Neural crest cell (in vitro differentiated cells): ENCODE measurements at places on chromosomes 2 and 18. TPM values are rescaled to one million over a fixed set of nuclear protein-coding genes. Genes with fewer than 3 reads are reported as not detected.

DNA sequence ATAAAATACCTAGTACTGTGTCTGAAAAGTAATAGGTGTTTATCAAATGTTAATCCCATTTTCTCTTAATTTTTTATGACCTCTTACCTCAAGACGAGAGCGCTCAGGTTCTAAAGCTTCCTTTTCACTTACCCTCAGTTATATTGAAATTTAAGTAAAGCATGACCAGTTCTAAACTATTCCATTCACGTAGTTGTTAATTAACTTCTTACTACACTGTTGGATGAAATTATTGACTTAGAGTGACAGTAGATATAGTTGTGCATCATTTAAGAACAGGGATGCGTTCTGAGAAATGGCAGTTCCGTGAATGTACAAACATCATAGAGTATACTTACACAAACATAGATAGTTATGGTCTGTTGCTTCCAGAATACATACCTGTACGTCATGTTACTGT lies 20.1 kb upstream of the HTR2B start:
- no peak for DNase-seq

DNA sequence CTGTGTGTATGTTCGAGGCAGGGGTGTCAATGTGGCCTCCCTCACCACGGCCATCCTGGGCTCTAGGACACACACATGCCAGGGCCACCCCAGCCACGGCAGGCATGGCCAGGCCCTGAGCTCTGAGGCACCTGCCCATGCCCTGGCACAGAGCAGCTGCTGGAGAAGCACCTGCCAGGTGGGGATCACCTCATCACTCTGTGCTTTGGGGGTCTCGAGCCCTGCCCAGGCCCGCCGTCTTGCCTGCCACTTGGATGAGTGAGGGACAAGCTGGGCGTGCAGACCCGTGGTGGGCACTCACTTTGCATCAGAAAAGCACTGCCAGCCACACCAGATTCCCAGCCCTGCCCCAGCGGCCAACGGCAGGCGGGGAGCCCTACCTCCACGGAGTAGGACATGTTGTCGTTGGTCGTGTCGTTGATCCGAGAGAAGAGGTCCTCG lies 33.1 kb downstream of the KIF1A start:
- DNase-seq: no peak

DNA sequence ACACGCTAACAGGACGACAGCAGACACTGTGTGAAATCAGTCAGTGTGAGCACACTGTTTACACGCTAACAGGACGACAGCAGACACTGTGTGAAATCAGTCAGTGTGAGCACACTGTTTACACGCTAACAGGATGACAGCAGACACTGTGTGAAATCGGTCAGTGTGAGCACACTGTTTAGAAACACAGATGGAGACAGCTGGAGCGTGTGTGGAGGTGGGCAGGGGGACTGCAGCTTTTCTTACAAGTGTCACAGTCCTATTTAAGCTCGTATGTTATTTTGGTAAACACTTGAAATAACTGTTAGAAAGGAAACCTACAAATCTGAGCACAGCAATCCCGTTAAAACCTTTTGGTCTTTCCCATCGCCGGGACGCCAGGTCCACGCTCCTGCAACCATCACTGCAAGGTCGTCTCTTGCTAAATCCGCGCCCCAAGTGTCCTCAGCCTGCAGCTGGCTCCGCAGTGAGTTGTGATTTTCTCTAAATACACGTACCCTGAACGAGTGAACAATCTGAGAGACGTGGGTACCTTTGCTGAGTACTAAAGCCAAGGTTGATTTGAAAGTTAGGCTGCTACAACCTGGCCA lies 58.9 kb upstream of the CTDP1 start:
- no peak for DNase-seq

DNA sequence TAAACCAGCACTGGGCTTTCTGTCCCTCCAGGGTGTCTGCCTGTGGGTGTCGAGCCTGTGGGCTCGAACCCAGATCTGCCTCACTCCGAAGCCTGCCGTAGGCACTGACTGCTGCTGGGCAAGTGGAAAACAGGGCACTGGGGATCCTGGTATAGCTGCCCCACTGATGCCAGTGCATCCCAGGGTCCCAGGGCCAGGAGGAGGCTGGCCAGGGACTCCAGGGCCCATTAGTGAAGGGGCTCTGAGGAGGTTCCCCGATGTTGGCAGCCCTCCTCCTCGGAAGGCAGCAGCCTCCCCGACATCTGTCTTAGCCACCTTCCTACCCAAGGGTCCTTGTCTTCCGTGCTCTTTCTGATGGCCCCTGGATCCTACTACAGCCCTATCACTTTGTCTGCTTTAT lies 96.1 kb downstream of the RTN4 start:
- no peak for DNase-seq

DNA sequence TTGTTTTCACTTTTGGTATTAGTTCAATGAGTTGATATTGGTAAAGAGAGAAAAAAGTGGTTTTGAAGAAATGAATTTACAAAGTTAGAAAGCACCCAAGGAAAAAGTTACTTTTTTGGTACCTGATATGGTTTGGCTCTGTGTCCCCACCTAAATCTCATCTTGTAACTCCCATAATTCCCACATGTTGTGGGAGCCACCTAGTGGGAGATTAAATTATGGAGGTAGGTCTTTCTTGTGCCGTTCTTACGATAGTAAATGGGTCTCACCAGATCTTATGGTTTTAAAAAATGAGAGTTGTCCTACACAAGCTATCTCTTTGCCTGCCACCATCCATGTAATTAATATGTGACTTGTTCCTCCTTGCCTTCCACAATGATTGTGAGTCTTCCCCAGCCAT lies 965.6 kb upstream of the NRXN1 start:
- no peak for DNase-seq

- no peak for DNase-seq
These were observed 12.7 kb downstream of the FAM110C start for GRCh38 chr2:33620-34019.

DNA sequence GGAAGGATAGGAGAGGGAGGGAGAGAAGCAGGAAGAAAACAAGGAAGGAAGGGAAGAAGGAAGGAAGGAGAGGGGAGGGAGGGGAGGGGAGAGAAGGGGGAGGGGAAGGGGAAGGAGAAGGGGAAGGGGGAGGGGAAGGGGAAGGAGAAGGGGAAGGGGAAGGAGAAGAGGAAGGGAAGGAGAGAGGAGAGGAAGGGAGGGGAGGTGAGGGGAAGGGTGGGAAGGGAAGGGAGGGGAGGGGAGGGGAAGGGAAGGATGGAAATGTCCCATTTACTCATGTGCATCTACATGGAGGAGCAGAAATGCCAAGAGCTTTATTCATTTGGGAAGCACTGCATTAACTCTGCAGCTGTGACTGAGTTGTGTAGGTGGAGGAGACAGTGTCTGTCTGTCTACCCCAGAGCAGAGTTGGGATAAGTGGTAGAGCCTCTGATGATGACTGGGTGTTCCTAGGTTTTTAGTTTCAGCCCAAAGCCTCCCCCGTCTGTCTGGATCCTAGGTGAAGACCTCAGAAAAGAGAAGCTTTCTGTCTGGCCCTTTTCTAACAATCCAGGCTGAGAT lies 131.3 kb downstream of the COL6A3 start:
- no peak for DNase-seq

- DNase-seq: no peak
These were observed 7.7 kb downstream of the CCL20 start for GRCh38 chr2:227821043-227821942.

DNA sequence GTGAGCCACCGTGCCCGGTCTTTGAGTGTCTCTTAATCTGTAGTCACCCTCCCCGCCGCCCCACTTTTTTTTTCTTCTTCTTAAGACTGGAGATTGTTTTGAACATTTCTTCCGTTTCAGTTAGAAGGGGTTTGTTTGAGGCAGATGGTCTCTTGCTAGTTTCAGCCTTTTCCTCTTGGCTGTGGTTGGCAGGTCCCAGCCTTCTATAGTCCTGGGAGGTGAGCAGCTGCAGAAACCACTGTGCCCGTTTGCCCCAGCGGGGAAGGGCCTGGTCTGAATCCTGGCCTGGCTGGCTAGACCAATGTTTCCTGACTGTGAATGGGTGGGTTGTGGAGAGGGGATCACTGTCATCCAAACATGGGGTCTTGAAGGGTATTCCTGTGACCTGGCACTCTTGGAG lies 30.1 kb upstream of the MCFD2 start:
- no peak for DNase-seq

GRCh38 chr2:21676676-21677075 lies 552.9 kb downstream of the TDRD15 start:
- no peak for DNase-seq

GRCh38 chr2:231452799-231453508 lies 11.3 kb downstream of the NCL start:
- no peak for DNase-seq

- no peak for DNase-seq
These were observed 30.5 kb downstream of the ZAP70 start for GRCh38 chr2:97743913-97744312.

- no peak for DNase-seq
These were observed 296.9 kb downstream of the SATB2 start for GRCh38 chr2:199160677-199161465.

- no peak for DNase-seq
These were observed 346.2 kb upstream of the MEX3C start for GRCh38 chr18:51543658-51544155.

GRCh38 chr2:10668402-10669012 lies 21.3 kb downstream of the NOL10 start:
- DNase-seq: peak; percentile 20

GRCh38 chr2:69828938-69829255 lies 563 bp upstream of the GMCL1 start:
- no peak for DNase-seq

DNA sequence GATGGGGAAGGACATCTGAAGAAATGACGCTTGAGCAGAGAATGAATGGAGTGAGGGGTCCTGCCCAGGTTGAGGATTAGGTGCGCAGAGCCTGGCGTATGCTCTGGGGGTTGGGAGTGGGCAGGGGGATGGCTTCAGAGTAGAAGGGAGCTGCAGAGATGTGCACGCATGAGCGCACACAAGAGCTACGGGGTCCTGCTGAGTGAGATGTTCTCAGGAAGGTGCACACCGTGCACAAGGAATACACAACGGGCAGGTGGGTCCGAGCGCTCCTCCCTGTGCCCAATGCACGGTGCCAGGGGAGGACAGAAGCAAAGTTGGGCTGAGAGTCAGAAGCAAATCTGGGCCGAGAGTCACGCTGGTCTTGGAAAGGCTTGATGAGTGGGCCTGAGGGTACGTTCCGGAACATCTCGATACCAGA lies 25.5 kb downstream of the TWIST2 start:
- no peak for DNase-seq

- DNase-seq: no peak
These were observed 137.9 kb downstream of the NFATC1 start for GRCh38 chr18:79533591-79533990.

GRCh38 chr2:145615626-145616025 lies 1095.7 kb upstream of the ZEB2 start:
- no peak for DNase-seq

- no peak for DNase-seq
These were observed 534.6 kb upstream of the TMEFF2 start for GRCh38 chr2:192729369-192729768.

- DNase-seq: peak; percentile 8
These were observed 117.3 kb downstream of the GALR1 start for GRCh38 chr18:77366720-77367641.

- DNase-seq: no peak
These were observed 531.8 kb upstream of the ID2 start for GRCh38 chr2:8149985-8150539.

- no peak for DNase-seq
These were observed 109.1 kb upstream of the CRIM1 start for GRCh38 chr2:36246320-36246990.

- DNase-seq: no peak
These were observed 285.1 kb upstream of the SLC14A2 start for GRCh38 chr18:45330170-45330594.

DNA sequence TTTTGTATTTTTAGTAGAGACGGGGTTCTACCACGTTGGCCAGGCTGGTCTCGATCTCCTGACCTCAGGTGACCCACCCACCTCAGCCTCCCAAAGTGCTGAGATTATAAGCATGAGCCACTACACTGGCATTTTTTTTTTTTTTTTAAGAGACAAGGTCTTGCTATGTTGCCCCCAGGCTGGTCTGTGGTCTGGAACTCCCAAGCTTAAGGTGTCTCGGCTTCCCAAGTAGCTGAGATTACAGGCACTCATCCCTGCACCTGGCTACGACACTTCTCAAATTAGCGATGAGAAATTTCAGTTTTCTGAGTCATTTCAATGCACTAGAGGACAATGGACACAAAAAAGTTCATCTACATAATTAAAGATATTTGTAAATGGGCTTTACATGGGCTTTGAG lies 36.6 kb upstream of the TCF7L1 start:
- no peak for DNase-seq

- DNase-seq: no peak
These were observed 11.9 kb downstream of the PPP3R1 start for GRCh38 chr2:68240446-68240845.

CFC1 gene
- not detected in 2 replicates for total RNA-seq

MXD1 gene
- total RNA-seq: 4.9 and 6.6 TPM in 2 replicates

EDAR gene
- total RNA-seq: not detected in 2 replicates

ACVR1 gene
- total RNA-seq: 12.2 and 12.5 TPM in 2 replicates

DSG4 gene
- not detected in 2 replicates for total RNA-seq

DLX2 gene
- 21.1 and 22.6 TPM in 2 replicates for total RNA-seq

C1GALT1C1L gene
- total RNA-seq: not detected in 2 replicates

RGPD4 gene
- total RNA-seq: 0.05 TPM in 1 of 2 replicates, not detected in the other
